ENCODE measurements at places on chromosomes 7 and 10. TPM values are rescaled to one million over a fixed set of nuclear protein-coding genes. Genes with fewer than 3 reads are reported as not detected.

- H3K36me3 ChIP-seq, result no peaks in the 10 kb centered on the region
- no peak overlapping the region for H3K4me3 ChIP-seq
- H3K4me1 ChIP-seq, result no peaks in the 10 kb centered on the region
- no peaks in the 10 kb centered on the region for H3K27me3 ChIP-seq
- no peak for DNase-seq
- no peak overlapping the region for H3K27ac ChIP-seq
Measured at GRCh38 chr7:47601119-47601880, 19.4 kb upstream of the TNS3 start.

GRCh38 chr7:16135658-16136057 lies 285.7 kb downstream of the CRPPA start:
- H3K4me1 ChIP-seq, result no peaks in the 10 kb centered on the region
- no peaks in the 10 kb centered on the region for H3K27me3 ChIP-seq
- no peaks in the 10 kb centered on the region for H3K36me3 ChIP-seq

GRCh38 chr7:151571471-151571870 lies 51.8 kb upstream of the RHEB start:
- H3K4me3 ChIP-seq, result no peak overlapping the region
- H3K27ac ChIP-seq, result no peak overlapping the region
- H3K27me3 ChIP-seq, result no peaks in the 10 kb centered on the region
- DNase-seq, result no peak
- H3K4me1 ChIP-seq, result peaks cover 5% of the 10 kb centered on the region

- no peaks in the 10 kb centered on the region for H3K27me3 ChIP-seq
- no peaks in the 10 kb centered on the region for H3K4me1 ChIP-seq
- no peak overlapping the region for H3K4me3 ChIP-seq
- no peak for DNase-seq
Measured at GRCh38 chr7:133781486-133782090, 345.6 kb upstream of the LRGUK start.

GRCh38 chr7:151784853-151785680 lies 91.8 kb downstream of the PRKAG2 start:
- H3K4me1 ChIP-seq, result no peaks in the 10 kb centered on the region
- no peaks in the 10 kb centered on the region for H3K27me3 ChIP-seq
- no peak overlapping the region for H3K4me3 ChIP-seq

CTAGE4 gene
- 9.8 TPM for total RNA-seq

DNA sequence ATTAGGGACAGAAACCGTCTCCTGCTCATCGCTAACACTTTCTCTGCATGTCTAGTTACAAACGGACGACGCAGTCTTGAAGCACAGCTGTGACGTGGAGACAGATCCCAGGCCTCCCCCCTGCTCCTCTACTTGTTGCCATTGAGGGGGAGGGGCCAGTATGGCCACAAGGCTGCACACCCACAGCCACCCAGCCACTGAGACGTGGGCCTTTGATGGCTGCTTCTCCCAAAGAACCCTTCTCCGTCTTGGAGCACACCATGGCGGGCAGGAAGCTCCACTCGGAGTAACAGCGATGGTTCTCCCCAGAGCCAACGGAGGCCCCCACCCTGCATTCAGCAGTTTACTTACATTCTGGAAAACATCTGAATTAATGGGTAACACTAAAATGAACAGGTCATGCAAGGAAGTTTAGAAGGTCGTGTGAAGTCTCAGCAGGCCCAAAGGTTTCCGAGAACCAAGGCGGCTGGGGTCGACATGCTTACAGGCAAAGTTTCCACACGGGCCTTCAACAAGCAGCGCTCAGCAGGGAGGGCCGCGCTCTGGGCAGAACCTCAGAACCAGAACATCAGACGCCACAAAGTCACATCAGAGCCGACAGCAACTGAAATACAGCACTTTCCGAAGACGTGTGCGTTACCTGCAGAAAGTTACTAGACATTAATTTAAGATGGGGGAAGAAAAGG lies 169.6 kb downstream of the DIP2C start:
- no peak for DNase-seq
- no peak overlapping the region for H3K27ac ChIP-seq
- H3K27me3 ChIP-seq, result no peaks in the 10 kb centered on the region
- H3K4me1 ChIP-seq, result no peaks in the 10 kb centered on the region
- no peak overlapping the region for H3K4me3 ChIP-seq
- no peaks in the 10 kb centered on the region for H3K36me3 ChIP-seq

DNA sequence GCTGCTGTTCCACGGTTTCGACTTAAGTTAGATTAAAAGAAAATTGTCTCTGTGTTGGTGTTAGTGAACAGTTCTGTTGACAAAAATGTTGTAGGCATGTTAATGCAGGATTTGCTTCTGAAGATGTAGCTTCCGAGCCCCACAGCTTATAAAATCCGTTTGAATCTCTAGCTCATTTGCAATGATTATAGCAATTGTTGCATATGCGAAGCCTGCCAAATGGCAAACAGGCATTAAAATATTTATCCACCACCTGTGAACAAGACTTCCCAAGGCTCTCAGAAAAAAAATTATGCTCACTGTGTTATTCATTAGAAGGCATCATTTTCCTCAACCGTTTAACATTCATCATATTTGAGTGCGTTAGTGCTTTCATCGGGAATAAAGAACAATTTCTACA lies 14.3 kb downstream of the CFAP58 start:
- H3K27ac ChIP-seq, result no peak overlapping the region
- no peaks in the 10 kb centered on the region for H3K27me3 ChIP-seq
- H3K36me3 ChIP-seq, result peaks cover 6% of the 10 kb centered on the region
- DNase-seq, result no peak
- H3K4me1 ChIP-seq, result no peaks in the 10 kb centered on the region

- no peaks in the 10 kb centered on the region for H3K27me3 ChIP-seq
- peaks cover 3% of the 10 kb centered on the region for H3K4me1 ChIP-seq
- H3K27ac ChIP-seq, result no peak overlapping the region
- H3K36me3 ChIP-seq, result no peaks in the 10 kb centered on the region
- DNase-seq, result no peak
- H3K4me3 ChIP-seq, result no peak overlapping the region
Measured at GRCh38 chr7:143965280-143965679, 10.6 kb downstream of the OR2F1 start.

DNA sequence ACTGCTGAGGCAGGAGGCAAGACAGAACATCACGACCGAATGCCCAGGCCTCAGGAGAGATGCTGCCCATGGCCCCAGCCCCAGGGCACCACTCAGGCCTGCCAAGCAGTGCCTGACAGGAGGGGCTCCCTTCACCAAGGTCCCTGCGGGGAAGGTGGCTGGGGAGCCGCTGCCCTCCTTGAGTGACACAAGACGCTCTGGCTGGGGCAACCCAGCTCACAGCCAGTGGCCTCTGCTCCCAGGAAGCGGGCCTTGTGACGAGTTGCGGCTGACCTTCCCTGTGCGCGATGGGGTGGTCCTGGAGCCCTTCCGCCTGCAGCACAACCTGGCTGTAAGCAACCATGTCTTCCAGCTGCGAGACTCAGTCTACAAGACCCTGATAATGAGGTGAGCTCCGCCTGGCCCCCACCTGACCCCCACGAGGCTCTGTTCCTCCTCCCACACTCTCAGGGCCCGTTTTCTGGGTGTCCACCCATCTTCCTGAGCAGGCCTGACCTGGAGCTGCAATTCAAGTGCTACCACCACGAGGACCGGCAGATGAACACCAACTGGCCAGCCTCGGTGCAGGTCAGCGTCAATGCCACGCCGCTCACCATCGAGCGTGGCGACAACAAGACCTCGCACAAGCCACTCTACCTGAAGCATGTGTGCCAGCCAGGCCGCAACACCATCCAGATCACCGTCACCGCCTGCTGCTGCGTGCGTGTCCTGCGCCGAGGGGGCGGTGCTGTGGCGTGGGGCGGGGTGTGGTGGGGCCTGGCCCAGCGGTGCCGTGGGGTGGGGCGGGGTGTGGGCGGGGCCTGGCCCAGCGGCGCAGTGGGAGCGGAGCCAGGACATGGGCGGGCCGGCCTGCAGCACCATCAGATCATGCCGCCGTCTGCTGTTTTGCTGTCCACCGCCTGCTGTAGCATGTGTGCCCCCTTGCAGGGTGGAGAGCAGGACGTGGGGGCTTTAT lies 12.8 kb downstream of the ZMIZ2 start:
- no peak for DNase-seq
- H3K4me1 ChIP-seq, result no peaks in the 10 kb centered on the region
- H3K36me3 ChIP-seq, result peaks cover 82% of the 10 kb centered on the region
- no peak overlapping the region for H3K27ac ChIP-seq
- H3K4me3 ChIP-seq, result no peak overlapping the region
- H3K27me3 ChIP-seq, result no peaks in the 10 kb centered on the region

WNT8B gene
- total RNA-seq, result 0.67 TPM

DNA sequence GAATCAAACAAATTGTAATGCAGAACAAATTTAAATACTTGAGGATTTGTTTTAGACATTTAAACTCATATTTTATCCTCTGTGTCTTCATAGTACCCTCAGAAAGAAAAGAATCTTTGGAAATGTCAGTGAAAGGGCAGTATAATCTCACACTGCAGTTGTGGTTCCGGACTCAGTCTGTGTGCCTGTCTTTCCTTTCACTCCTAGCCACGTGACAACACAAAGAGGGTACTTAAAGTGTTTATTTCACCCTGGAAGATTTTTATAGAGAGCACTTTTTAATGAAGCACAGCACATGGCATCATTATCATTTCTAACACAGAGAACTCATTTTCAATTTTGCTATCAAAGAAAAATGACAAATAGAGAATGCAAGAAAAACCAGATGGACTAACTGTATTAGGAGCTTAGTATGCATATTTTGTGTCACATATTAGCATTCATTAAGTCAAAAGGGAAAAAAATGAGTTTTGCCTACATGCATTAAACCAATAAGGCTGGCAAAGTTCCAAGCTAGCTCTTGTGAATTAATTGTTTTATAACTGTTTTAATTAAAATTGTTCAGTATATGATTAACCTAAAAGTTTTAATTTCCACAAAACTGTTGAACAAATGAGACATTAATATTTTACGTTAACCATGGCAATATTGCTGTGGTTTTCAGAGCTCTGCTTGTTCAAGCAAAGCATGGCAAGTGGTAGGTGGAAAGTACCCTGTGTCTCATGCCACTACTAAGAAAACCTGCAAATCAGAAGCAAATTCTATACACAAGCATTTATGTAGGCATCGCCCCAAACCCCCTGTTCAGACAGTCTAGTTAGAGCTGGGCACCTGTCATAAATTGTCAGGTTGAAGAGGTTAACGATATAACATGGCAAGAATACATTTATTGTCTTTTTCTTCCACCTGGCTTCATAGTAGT lies 65.9 kb downstream of the AUTS2 start:
- H3K36me3 ChIP-seq, result no peaks in the 10 kb centered on the region
- H3K4me3 ChIP-seq, result no peak overlapping the region
- no peaks in the 10 kb centered on the region for H3K27me3 ChIP-seq
- H3K4me1 ChIP-seq, result peaks cover 4% of the 10 kb centered on the region

- no peak overlapping the region for H3K4me3 ChIP-seq
- H3K4me1 ChIP-seq, result peaks cover 3% of the 10 kb centered on the region
- H3K36me3 ChIP-seq, result no peaks in the 10 kb centered on the region
Measured at GRCh38 chr7:92798517-92799249, 37.7 kb downstream of the CDK6 start.

GRCh38 chr7:30348083-30348560 lies 63.7 kb downstream of the ZNRF2 start:
- no peaks in the 10 kb centered on the region for H3K27me3 ChIP-seq
- peaks cover 7% of the 10 kb centered on the region for H3K4me1 ChIP-seq
- no peak overlapping the region for H3K27ac ChIP-seq
- H3K4me3 ChIP-seq, result no peak overlapping the region
- no peak for DNase-seq

DNA sequence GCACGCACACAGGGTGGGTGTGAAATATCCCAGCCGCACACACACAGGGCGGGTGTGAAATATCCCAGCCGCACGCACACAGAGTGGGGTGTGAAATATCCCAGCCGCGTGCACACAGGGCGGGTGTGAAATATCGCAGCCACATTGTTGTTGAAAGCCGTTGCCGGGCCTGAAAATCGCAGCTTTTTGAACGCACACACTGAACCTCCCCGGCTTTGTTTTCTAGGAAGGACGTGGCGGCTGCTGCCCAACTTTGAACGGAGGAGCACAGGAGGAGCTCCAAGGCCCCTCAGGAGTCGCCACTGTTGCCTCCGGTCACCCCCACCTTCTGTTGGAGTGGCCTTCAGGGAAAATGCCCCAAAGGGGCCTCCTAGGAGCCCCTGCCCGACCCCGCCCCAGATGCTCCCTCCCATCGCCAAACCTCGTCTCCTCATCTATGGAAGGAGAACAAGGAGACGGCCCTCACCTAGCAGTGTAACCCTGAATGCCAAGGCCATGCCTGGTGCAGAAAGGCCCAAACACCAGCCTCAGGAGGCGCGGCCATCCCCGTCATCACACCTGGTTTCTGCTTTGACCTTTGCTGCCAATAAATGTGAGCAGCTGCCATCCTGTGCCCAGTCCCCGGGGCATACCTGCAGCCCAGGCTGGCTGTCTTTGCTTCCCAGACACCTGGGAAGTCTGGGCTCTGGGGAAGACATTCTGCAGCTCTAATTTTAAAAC lies 318.6 kb downstream of the PTPRN2 start:
- no peak for DNase-seq
- H3K4me3 ChIP-seq, result no peak overlapping the region
- no peaks in the 10 kb centered on the region for H3K4me1 ChIP-seq

GRCh38 chr10:62619413-62619738 lies 185.1 kb upstream of the ADO start:
- H3K27me3 ChIP-seq, result no peaks in the 10 kb centered on the region
- DNase-seq, result no peak
- no peak overlapping the region for H3K27ac ChIP-seq
- no peak overlapping the region for H3K4me3 ChIP-seq
- H3K36me3 ChIP-seq, result no peaks in the 10 kb centered on the region

DNA sequence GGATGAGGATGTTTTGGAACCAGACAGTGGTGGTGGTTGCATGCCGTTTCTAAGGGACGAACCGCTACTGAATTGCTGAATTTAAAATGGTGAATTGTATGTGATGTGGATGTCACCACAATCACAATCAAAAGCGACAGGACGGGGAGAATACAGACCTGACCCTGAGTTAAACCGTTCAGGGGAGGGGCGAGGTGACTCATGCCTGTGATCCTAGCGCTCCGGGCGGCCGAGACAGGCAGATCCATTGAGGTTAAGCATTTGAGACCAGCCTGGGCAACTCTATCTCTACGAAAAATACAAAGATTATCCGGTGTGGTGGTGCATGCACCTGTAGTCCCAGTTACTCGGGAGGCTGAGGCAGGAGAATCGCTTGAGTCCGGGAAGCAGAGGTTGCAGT lies 46.4 kb downstream of the UNCX start:
- H3K4me3 ChIP-seq, result no peak overlapping the region
- no peaks in the 10 kb centered on the region for H3K27me3 ChIP-seq
- no peaks in the 10 kb centered on the region for H3K36me3 ChIP-seq

TEX36 gene
- not detected for total RNA-seq

- no peak overlapping the region for H3K4me3 ChIP-seq
- no peak for DNase-seq
- H3K27ac ChIP-seq, result no peak overlapping the region
- H3K36me3 ChIP-seq, result no peaks in the 10 kb centered on the region
Measured at GRCh38 chr7:124840435-124840834, 74.8 kb upstream of the GPR37 start.
